Heart left ventricle (tissue), 16 donors: ENCODE measurements at places on chromosomes 16 and 17.

DNA sequence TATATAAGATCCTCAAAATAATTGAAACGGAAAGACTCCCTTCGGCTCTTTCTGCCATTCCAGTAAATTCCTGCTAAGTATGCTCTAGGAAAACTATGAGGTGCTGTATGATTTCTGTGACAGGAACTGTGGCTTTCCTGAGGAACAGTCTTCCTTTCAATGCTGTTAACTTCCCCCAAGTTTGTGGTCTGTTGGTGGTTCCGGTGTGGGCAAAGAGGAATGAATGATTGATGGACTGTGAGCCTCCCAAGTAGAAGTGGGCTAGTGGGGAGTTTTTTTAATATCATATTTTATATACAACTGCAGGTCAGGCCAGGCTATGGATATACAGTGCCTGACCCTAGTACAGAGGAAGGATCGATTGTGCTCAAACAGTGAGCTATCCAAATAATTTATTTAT is 560.7 kb upstream of the RBFOX1 start:
- H3K36me3 ChIP-seq: no peaks in the 10 kb centered on the region
- DNase-seq: no peak
- H3K4me1 ChIP-seq: no peaks in the 10 kb centered on the region

DNA sequence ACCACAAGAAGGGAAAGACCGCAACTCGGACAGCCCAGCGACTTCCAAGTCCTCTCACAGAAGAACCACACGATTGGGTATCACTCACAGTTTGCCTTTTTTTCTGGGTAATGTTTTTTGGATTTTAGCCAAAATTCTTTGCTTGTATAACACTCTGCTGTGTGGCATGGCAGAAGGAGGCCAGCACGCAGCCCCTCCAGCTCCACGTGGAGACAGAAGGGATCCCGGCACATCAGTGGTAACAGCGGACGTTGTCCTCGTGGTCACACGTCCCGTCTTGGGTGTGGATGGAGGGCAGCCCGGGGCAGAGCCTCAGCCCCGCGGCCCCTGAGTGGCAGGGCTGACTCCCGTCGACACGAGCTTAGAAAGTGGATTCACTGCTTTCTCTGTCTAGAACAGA is 69.1 kb downstream of the KLHDC4 start:
- no peak overlapping the region for H3K4me3 ChIP-seq
- H3K4me1 ChIP-seq: no peaks in the 10 kb centered on the region
- H3K27ac ChIP-seq: no peak overlapping the region

GRCh38 chr17:42512246-42512645 is 23.8 kb upstream of the NAGLU start:
- H3K27me3 ChIP-seq: no peaks in the 10 kb centered on the region
- no peak overlapping the region for H3K4me3 ChIP-seq
- H3K4me1 ChIP-seq: no peaks in the 10 kb centered on the region
- no peak for DNase-seq

GRCh38 chr16:59591480-59591879 is 857.4 kb upstream of the GOT2 start:
- no peaks in the 10 kb centered on the region for H3K36me3 ChIP-seq
- H3K27me3 ChIP-seq: no peaks in the 10 kb centered on the region
- no peak overlapping the region for H3K27ac ChIP-seq
- H3K4me3 ChIP-seq: no peak overlapping the region

DNA sequence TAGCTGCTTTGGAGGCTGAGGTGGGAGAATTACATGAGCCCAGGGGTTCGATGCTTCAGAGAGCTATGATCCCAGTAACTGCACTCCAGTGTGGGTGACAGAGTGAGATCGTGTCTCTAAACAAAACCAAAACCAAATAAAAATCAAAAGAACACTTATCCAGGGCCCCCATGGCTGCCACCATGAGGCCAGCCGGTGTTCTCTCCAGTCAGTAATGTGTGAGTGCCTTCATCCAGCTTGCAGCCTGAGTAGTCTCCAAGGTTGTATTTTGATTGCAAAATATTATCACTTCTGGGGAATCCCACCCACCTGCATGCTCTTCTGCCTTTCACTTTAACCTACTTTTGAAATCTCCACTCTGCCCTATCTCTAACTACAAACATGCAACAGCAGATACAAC is 221.0 kb upstream of the WSB1 start:
- H3K4me1 ChIP-seq: no peaks in the 10 kb centered on the region
- H3K27me3 ChIP-seq: peaks cover 6% of the 10 kb centered on the region
- no peaks in the 10 kb centered on the region for H3K36me3 ChIP-seq
- no peak overlapping the region for H3K4me3 ChIP-seq
- no peak for DNase-seq

DNA sequence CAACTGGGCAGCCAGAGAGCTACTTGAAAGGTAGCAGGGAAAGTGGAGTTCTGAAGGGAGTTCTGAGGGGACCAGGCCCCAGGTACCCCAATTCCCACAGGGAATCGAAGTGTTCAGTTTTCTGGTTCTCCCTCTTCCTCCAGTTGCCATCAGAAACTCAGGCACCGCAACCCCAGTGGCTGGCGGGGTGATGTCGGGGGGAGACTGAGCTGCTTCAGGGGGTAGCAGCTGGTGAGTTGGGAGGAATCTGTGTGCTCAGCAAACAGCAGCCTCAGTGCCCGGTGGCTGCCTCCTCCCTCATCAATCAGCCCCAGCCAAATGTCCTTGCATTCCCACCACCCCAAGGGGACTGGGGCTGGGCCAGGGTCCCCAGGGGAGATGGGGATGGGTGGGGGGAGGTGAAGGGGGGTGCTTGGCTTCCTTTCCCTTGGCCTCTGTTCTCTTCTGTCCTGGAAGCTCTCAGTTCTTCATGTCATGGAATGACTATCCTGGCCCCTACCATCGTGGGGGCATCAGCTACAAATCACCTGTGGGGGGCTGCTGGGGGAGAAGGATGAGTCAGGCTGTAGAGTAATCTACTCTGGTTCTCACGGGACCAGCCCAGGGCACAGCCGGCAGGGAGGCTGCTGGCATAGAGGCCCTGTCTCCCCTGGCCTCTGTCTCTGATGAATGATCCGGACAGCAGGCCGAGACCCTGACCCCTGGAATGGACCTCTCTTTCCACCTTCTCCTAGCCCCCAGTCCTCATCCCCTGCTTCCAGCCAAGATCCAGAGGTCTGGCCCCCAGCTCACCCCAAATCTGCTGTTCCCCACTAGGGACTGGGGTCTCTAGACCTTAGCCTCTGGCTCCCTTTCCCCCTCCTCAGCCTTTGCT is 2.6 kb upstream of the DNAH2 start:
- no peak overlapping the region for H3K4me3 ChIP-seq
- H3K36me3 ChIP-seq: no peaks in the 10 kb centered on the region
- no peak overlapping the region for H3K27ac ChIP-seq
- H3K4me1 ChIP-seq: peaks cover 11% of the 10 kb centered on the region
- peaks cover 9% of the 10 kb centered on the region for H3K27me3 ChIP-seq
